NCI-H2171 treated with DMSO at 0.1 percent for 48 hours (cell line): ENCODE measurements at places on chromosomes 7 and 10.

DNA sequence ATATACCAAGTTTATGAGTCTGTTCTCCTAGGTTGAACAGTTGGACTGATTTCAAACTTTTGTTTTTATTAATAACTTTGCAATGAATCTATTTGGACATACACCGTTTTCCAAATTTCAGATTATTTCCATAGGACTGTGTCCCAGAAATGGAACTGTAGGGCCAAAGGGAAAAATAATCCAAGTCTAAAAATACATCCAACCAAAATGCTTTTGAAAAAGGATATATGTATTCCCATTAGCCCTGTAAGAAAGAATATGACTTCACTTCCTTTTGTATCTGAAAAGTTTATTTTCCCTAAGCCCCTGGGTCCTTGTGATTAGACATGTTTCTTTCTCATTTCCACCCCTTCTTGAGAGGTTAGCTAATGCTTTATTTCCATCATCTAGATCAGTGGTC, 434.2 kb upstream of the MKI67 start:
- DNase-seq, result no peak

- peak; percentile 48 for DNase-seq
Measured at GRCh38 chr10:76086761-76087639, 655.6 kb downstream of the LRMDA start.

- DNase-seq, result no peak
Measured at GRCh38 chr10:66654861-66655260, 271.0 kb upstream of the LRRTM3 start.

DNA sequence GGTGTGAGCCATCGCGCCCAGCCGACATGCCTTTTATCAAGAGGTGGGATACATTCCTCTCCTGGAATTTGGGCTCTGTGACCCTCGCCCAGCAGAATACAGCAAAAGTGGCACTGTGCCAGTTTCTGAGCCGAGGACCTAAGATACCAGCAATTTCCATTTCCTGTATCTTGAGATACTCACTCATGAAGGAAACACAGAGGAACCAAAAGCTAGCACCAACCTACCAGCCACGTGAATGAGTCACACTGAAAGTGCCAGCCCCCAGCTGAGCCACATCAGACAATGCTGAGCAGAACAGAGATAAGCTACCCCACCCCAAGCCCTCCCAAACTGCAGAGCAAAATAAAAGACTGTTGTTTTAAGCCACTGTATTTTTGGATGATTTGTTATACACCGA, 56.3 kb downstream of the CACUL1 start:
- DNase-seq, result no peak

GRCh38 chr10:112295853-112296830, 12.9 kb downstream of the TECTB start:
- DNase-seq, result no peak

DNA sequence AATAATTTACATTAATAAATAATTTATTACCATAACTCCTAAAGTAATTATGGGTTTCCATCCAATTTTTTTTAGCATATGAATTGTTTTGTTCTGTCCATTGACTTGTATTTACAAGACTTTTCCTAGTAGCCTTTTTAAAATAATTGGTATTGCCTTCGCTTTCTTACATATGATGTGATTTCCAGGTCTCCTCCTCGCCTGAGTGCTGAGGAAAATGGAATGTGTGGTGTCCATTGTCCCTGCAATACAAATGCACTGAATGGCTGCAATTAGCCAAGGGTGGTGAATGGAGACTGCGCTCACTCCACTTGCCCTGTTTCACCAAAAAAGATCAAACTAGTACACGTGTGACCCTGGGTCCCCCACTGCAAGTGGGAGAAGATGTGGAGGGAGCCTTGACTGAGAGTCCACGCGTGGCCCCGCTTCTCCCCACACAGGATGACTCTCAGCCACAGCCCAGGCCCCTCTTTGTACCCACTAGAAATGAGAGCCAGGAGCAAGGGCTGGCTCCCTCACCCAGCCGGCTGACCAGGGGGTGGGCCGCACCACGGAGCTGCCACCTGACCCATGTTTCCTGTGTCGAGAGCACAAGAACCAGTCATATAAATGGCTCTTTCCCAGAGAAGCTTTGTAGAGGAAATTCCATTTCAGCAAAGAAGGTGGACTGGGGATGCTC, 52.6 kb downstream of the FAM53B start:
- no peak for DNase-seq

GRCh38 chr7:113394856-113395255, 276.5 kb upstream of the SMIM30 start:
- DNase-seq, result no peak

DNA sequence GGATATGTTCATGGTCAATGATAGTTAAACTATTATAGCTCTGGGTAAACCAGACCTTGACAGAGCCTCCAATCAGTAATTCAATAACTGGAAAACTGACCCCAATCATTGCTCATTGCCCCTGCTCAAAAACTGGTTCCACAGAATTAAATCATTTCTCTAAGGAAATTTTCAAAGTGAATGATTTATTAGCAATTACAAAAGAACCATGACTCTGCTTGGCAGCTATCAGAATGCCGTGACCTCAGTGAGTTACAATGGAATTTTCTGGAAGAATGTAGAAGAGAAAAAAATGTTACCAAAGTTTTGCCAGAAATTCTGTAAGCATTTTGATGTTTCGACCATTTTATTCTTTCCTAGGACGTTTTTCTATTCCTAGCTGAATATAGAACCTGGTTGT, 106.8 kb upstream of the APBB1IP start:
- no peak for DNase-seq

GRCh38 chr10:125064681-125065492, 95.5 kb downstream of the CTBP2 start:
- no peak for DNase-seq

DNA sequence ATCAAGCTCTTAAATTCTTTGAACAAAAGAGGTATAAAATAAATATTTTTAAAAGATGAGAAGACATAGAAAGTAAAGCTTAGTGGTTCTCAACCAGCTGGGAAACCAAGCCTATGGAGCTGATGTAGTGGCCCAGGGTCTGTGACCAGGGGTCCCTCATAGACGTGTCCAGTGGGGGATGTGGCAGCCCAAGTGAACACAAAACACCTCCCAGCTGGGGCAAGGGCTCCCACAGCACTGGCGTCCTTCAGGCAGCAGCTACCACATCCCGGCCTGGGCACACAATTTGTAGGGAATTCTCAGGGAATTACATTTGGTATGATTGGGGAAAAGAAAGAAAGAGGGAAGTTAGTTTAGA, 17.8 kb upstream of the CCDC71L start:
- no peak for DNase-seq

DNA sequence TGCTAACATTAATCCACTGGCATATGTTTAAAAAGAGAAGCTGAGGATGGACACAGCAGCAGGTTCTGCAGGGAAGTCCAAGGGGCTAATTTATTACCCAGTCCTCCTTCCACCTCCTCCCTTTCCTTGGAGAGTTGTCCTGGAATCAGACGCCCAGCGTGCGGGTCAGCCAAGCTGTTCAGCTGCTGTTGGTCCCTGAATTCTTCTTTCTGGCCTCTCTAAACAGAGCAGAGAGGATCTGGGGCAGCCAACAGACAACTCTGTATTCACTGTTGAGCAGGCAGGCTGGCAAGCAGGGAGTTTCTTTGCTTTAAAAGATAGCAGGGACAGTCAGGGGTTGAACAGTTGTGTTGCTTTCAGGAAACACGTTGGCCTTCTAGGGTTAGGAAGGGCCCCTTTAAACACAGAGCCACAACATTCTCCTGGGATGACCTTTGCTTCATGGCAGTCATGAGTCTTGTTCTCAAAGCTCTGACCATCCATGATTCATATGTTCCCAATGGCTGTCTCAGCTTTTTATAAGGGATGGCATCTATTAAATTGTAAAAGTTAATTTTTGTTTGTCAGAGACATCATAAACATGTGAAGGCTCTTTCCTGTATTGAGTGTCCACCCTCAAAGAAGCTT, 217.0 kb downstream of the CREB5 start:
- no peak for DNase-seq

DNA sequence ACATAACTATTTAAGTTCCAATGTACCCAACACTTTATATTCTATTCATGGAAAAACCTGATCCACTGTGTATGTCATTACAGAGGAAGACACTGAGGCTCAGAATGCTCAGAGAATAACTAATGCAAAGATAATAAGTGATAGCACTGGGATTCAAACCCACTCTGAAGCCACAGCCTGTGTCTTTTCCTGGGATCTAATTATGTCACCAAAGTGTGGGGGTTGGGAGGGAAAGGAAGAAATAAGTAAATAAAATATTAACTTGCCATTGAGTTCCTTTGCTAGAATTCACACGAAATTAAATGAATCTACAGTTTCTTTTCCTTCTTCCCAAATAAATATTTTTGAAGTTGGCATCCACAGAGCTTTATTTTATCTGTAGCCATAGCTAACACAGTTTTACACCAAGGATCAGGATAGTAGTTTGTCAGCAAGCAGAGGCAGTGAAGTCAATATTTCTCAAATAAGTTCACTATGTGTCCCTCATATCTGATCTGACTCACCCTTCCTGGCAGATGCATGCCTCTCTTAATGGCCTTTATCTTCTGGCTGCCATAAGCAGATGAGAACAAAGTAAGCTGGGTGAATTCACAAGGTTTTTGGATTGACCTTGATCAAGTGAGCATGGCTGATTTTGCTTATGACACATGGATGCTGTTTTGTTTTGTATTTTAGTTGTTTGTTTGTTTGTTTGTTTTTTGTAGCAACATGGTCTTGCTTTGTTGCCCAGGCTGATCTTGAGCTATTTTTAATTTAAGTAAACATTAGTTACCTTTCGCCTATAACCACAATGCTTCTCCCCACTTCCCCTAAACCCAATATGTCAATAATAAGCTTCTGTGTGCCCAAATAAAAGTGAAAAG, 6.3 kb downstream of the RAPGEF5 start:
- DNase-seq, result no peak

DNA sequence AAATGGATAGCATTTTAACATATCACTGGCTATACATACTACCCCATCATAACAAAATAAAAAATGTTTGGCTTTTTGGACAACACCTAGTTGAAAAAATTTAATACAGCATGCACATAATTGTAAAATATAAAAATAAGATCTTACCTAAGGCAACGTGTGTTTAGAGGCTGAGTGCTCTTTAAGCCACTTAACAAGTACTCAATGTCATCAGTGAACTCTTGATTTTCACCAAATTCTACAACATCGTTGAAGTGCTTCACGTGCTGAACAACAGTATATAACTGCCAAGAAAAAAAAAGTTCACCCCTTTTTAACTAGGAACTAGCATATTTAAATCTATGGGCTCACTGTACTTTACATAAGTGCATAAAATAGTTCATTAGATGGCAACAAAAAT, 49.5 kb downstream of the WAPL start:
- DNase-seq, result no peak

DNA sequence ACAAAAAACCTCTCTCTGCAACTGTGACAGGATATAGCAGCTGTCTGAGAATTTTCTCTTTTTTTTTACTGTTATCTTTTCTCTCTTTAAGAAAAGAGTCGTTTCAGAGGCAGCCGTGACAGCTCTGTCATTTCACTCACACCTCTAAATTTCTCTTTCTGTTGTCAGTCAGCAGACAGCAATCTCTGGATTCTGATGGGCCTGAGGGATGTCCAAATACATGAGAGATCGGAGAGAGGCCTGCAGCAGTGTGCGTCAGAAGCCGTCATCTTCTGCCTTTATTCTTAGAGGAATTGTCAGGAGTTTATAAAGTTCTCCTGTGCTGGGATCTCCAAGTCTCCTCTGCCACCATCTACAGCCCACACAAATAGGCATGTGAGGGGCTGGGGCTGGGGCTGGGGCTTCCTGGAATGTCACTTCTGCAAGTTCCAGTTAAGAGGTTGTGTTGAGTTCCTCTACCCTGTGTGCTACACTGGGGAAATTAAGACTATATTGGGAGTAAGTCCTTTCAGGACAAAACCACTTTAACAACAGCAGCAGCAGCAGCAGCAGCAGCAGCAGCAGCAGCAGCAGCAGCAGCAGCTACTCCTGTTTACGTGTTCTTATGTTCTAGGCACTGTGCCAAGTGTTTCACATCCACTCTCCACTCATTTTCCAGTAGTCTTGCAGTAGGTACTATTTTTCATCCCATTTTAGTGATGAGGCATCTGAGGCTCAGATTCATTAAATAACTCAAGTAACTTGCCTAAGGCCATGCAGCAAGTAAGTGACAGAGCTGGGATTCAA, 541.3 kb downstream of the LRMDA start:
- peak; percentile 76 for DNase-seq

- no peak for DNase-seq
Measured at GRCh38 chr10:91683975-91684374, 51.1 kb upstream of the PPP1R3C start.

DNA sequence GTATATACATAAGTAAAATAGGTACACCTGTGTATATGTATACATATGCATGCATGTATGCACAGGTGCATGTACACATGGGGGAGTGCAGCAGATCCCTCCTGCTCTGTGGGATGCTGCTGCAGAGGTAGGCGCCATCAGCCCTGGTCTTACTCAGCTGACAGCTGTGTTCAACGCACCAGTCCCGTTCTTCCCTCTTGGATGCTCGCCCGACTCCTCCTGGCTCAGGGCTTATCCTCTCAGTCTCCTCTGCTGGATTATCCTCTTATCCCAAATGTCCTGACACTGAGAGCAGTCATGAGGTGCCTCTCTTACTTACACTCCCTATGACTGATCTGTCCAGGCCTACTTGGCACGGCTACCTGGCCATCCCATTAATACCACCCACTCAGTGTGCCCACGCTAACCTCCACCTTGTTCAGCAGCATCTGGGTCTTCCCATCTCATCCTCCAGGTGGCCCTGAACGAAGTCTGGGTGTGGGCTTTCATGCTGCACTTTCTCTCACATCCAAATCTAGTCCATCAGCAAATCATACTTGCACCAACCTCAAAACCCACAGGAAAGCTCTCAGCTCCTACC, 357.1 kb downstream of the TCERG1L start:
- peak; percentile 3 for DNase-seq

GRCh38 chr7:50502947-50503346, 52.8 kb upstream of the FIGNL1 start:
- DNase-seq, result no peak

DNA sequence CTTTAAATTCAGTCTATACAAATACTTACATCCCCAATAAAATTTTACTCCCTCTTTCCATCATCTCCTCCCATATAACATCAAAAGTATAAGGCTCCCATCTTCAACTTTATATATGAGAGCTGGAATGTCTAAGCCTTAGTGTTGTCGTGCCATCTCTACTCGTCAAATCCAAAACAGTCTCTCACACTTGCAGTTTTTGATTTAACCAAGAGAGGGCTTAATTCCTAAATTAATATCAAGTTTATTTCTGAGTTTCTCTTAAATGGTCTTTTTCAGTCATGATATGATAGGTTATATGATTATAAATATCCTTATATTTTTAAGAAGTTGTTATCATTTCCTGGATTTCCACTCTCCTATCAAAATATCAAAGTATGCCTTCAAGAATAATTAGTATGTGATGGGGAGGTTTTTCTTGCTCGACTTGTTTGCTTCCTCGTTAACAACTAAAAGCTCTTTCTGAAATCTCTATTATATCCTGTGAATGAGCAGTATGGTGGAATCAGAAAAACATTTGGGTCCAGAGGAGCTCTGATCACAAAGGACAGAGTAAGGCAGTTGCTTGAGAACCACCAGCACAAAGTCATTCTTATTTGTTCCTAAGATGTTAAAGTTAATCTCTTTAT, 12.5 kb upstream of the LIPK start:
- no peak for DNase-seq
